Posterior vena cava (tissue), 2 donors: ENCODE measurements at places on chromosomes 12 and 14.

GRCh38 chr12:46825591-46826414, at the start of gene SLC38A4:
SLC38A4 (minus strand) TSS chr12:46825997; CDS start chr12:46793071, 32,926 bp downstream.
- DNase-seq = no peak

DNA sequence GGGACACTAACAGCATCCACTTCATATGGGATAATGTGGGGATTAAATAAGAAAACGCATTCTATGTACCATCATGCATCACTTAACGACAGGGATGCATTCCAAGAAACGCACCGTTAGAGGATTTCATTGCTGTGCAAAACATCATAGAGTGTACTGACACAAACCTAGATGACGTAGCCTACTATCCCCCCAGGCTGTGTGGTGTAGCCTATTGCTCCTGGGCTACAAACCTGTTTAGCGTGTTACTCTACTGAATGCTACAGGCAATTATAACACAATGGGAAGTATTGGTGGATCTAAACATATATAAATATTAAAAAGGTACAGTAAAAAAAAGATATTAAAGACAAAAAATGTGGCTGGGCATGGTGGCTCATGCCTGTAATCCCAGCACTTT, 230.6 kb downstream of the KSR2 start:
- no peak for DNase-seq

DNA sequence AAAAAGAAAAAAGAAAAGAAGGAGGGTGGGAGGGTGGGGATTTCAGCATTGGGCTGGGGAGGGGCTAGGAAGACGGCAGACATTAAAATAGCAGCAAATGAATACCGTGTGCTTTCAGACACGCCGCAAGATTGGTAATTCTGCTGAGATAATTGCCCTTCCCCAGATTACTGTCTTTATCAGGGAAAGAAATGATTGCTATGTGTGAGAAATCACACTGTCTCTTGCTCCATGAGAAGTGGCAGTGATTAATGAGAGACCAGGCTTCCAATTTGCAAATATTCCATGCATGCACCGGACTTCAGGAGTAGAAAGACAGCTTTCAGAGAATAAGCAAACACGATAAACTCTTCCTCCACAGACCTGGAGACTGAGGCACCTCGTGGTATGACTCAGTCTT, 7.6 kb upstream of the KCNA5 start:
- DNase-seq = no peak

DNA sequence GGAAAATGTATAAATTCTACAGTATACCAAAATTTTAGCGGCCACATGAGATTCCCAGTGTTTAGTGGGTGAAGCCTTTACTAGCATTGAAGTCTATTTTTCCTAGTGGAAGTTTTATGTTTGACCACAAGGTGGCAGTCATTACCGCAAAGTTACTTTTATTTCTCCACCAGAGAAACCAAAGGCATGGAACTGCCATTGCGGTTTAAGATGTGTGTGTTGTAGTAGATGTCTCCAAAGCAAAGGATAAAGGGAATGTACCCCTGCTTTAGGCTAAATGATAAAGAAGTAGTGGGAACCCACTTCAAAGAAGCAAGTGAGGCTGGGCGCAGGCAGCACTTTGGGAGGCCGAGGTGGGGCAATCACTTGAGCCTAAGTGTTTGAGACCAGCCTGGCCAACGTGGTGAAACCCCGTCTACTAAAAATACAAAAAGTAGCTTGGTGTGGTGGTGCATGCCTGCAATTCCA, 140.5 kb downstream of the PRKCH start:
- no peak for DNase-seq

DNA sequence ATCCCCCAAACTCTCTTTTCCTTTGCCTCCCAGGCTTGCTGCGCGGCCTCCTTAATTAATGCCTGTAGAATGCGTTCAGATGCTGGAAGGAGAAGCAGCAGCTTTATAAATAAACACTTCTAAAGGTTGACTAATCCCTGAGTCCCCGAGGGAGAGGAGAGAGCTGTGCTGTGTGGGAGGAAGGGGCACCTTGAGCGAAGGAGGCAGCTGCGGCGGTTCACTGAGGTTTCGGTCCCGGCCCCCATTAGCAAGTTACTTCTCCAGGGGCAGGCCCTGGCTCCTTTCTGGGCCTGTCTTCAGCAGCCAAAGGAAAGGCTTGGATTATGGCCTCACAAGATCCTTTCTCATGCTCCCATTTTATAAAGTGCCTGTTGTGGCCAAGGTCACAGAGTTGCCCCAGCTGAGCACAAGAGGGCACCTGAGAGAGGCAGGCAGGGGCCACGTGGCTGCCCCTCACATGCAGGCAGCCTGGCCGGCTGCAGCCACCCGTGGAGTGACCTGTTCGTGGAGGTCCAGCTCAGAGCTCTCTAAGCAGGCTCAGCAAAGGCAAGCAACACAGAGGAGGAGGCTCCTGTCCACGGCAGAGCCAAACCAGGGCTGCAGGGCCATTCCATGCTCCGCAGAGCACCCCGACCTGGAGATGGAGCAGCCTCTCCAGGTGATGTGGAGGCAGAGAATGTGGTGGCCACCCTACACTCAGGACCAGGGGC, 15.0 kb upstream of the CACNA2D4 start:
- peak; percentile 73 for DNase-seq

DNA sequence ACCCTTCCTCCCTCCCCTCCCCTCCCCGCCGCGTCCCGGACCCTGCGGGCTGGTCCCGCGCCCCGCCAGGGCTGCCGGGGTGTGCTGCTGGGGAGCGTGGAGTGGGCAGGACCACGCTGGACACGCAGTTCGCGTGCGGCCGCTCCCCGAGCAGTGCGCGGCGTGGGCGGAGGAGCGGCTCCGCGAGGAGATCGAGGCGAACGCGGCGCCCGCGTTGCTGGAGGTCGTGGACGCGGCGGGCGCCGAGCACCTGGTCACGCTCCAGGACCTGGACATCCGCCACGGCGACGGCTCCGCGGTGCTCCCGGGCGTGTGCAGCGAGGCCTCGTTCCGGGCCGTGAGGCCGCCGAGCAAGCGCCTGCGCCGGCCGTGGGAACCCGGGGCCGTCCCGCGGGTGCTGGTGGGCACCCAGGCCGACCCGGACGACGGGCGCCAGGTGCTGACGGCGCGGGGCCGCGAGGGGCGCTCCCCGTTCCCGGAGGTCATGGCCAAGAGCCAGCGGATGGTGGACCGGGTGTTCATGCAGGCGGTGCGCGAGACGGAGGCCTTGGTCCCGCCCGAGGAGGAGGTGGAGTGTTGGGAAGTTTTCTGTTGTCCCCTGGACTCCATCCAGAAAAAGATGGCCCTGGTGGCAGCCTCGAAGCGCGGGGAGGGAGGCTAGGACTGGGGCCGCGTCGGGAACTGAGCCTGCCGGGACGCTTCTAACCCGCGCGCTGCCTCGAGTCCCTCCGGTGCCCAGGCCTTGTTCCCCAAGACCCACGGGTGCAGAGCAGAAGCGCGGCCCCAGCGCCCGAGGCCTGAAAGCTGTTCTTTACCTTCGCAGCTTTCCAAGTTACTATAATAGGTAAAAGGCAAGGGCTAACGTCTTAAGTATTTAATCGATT, 54.7 kb upstream of the EIF5 start:
- DNase-seq = peak; percentile 75

DNA sequence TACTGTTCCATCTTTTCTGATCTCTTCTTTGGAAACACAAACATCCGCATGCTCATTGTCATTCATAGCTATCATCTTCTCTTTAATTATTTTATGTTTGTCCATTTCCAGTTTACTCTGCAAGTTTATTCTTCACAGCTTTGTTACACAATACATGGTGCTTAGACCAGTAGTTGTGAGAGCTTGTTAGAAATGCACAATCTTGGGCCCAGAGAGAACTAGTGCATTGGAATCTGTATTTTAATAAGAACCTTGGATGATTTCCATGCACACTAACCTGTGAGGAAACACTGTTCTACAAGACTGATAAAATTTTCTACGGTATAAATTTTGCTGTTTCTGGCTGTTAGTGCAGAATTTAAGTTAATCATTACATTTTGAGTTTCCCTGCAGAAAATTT, 59.3 kb upstream of the SLC2A13 start:
- no peak for DNase-seq

GRCh38 chr12:85872497-85873091, 1.5 kb upstream of the NTS start:
- DNase-seq = no peak

DNA sequence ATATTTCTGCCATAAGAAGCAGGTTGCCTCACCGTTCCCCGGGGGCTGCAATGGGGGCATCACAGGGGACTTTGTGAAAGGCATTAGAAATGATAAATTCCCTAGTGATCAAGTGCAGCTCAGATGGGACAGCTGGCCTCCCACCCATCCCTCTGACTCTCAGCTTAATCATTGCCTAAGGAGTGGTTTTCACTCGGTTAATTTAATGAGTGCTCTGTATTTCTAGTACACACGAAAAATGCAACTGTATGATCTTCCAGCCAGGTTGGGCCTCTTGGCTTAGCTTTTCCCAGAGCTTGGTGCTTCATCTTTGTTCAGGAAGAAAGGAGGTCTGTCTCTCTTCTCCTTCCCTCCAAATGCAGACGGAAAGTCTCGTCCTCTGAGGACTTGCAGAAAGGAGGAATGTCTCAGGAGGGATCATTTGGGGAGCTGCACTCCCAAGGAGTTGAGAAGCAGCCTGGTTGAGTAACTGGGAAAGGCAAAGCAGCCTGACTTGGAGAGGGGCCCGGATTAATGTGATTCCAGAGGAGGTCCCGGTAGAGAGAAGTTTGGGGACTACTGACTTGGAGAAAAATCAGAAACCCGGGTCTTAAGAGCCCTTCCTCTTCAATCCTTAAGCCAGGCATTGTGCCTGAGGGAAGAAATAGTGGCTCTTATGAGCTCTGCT, 7.2 kb downstream of the CD9 start:
- DNase-seq = no peak

- no peak for DNase-seq
These were observed 34.2 kb upstream of the TCL1B start for GRCh38 chr14:95651821-95652583.

DNA sequence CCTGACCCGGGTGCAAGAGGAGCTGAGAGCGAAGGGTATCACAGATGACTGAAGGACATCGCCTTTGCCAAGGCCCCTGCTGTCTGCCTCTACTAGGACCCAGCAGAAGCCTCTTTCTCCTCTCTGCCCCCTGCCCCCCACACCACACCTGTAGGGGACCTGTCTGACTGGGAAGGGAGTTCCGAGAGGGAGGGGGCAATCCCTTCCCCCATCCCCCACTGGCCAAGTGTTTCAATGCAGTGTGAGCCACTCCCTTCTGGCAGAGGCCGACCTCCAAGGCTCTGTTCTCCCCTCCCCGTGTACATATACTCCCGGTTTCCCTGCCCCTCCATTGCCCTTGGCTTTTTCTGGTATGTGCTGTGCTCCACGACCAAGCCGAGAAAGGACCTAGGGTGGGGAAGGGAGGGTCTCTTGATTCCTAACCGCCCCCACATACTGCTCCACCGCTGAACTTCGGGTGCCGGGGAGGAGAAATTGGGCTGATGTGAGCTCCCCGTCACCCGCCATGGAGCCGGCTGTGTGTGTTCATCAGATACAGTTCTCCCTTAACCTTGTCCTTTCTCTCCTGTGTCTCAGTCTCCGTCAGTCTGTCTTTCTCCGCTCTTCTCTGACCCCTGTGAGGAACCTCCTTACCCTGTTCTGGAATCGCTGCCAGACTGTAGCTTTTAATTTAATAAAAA, 2.0 kb upstream of the ARHGEF25 start:
- DNase-seq = no peak

GRCh38 chr14:64612971-64613666, 63.4 kb downstream of the PPP1R36 start:
- no peak for DNase-seq

DNA sequence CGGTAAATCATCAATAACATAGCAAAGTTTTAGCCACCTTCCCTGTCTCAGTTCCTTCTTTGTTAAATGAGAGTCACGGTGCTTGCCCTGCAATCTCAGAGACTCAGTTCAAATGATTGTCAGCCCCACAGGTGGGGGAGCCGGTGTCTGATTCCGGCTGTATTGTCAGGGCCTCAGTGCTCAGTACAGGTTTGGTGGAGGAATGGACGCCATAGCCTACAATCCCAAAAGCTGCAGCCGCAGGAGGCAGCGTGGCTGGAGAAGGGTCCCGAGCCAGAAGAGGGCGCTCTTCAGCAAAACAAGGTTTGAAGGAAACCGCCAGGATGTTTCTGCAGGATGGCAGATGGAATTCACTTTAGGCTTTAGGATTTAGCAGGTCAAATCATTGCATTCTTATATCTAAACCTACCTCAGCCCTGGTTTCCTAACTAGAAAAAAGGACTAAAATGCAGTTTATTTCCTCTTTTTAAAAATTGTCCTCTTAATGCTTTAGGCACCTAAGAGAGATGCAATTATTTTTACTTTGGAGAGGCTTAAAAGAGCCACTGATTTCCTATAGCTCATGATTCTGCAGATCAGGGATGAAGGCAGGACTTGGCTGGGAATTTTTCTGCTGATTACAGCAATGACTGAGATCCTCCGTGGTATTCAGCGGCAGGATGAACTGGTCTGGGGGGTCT, 29.2 kb downstream of the FOS start:
- peak; percentile 96 for DNase-seq

DNA sequence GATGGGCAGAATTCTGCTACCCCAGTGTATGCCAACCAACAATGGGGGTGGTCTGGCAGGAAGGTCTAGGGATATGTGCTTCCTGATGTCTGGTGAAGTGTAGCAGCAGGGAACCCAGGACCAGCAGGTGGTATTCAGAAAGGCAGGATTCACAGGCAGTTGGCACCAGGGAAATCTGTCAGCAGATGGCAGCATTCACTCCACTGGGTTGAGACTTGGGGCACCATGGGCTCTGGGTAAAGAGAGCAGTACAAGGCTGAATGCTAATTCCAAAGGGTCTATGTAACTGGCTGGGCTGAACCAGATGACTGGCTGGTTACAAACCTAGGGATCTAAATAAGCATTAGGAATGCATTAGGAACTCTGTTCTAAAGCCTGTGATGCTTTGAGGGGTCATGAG, 466.9 kb upstream of the STXBP6 start:
- DNase-seq = no peak

DNA sequence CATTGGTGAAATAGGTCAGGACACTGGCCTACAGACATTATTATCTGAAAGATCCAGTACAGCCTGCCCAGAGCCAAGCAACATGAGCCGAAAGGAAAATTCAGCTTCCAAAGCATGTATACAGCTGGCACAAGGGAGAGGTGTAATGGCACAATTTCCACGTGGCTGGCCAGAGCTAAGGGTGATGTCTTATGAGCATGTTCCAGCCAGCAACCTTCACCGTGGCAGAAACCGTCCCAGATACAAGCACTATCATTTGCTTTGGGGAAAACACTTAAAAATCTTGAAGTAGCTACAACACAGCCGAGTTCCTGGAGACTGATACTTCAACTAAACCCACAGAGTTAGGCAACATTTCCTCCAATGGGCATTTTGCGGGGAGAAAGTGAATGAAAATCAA, 44.5 kb downstream of the CORO1C start:
- no peak for DNase-seq

- peak; percentile 63 for DNase-seq
These were observed 38.6 kb downstream of the DLK1 start for GRCh38 chr14:100765296-100765695.

DNA sequence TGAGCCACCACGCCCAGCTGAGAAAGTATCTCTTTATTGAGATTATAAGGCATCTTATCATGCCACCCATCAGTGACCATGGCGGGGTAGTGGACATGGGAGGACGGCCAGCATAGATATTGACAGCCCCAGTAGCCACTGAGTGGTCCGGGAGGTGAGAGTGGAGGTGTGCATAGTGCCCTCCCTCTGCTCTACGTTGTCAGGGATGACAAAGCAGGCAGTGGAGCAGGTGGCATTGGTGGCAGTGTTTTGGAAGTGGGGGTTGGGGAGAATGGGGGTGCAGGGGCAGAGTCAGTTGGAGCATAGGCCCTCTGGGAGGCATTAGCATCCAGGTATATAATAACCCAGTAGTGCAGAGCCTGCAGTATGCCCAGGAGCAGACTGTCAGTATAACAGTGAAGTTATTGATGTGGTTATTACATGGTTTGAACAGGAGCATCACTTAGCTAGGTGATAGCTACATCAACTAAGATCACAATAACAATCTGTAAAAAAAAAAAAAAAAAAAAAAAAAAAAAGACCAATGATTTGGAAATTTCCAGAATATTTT, 41.1 kb downstream of the GNG2 start:
- no peak for DNase-seq
